GM12865 (cell line): ENCODE measurements at places on chromosomes 1 and 21.

GRCh38 chr1:8283058-8283884 is 34.6 kb upstream of the SLC45A1 start:
- peak; percentile 90 for DNase-seq

- no peak for DNase-seq
Observed at GRCh38 chr1:204042516-204042915, 30.4 kb upstream of the SOX13 start.

- DNase-seq, result no peak
Observed at GRCh38 chr1:243710467-243710866, 139.6 kb downstream of the AKT3 start.

- no peak for DNase-seq
Observed at GRCh38 chr1:13893409-13893821, 193.4 kb downstream of the PRDM2 start.
